ENCODE measurements at places on chromosomes 16 and 17.

- DNase-seq = no peak
Observed at GRCh38 chr17:9271989-9272388, 250.7 kb downstream of the NTN1 start.

- no peak for DNase-seq
Observed at GRCh38 chr16:12778726-12779125, 25.0 kb downstream of the CPPED1 start.

DNA sequence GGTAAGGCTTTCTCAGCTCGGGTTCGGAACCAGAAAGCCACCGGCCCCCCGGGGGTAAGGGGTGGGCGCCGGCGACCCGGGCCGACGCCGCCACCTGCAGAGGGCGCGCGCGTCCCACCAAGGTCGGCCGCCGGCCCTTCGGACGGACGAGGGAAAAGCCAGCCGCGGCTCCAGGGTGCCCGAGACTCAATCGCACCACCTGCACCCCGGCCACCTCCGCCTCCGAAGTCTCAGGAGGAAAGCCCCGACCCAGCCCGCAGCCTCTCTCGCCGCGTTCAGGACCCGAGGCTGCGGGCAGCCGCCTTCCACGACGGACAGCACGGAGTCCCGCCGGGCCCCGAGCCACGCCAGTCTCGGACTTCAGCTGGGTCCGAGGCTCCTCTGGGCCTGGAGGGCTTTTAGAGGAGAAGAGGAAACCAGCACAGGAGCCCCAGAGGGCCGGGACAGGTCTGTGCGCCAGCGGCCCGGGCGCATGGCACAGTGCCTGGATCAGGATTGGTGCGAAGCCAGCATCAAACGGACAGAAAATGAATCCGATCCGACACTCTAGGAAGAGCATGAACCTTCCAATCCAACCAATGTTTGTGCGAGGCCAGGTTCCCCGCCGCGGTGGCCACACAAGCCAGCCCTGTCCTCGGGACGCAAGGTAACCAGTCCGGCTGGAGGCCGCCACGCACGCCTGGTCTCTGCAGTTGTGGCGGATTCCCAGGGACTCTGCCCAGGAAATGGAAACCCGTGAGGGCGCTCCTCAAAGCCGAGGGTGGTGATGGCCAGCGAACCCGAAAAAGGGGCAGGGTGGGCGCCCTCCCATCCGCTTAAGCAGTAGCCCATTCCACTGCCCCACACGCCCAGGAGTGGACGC, 6.7 kb downstream of the CBX8 start:
- no peak for DNase-seq

DNA sequence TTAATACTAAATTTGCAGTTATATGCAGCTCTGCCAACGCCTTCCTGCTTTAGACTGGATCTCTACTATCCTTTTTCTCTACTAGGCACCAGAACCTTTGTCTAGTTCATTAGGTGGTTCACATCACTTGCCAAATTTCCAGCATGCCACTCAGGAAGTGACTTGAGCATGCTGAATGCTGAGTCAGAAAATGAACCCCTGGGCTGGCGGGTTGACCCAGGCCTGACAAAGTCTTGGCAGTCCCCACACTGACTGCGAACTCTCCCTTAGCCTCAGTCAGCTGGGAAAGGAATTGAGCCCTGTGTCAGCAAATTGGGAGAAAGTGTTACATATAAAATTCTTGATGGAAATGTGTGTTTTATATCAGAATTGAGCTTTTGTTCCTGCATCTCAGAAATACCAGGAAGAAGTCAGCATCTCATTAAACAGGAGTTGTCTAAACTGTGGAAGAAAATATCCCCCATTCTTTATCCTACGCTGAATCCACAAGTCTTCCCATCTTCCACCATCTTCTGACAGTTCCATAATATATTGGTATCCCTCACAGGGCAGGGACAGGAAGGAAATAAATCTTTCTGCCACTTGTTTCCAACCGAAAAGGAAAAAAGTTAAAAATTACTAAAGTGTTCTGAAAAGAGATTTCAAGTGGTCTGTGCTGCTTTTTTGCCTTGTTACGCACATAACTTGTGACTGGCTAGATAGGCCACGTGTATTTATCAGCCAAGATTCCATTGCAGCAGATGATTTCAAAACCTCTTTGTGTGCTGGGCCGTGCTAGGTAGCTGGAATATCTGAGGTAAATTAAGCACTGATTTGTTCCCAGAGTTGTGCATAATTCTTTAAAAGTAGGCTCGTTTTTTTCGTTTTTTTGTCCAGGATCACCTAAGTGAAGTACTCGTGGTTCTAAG, 16.7 kb upstream of the SLC12A3 start:
- DNase-seq = peak; percentile 66

- DNase-seq = peak; percentile 25
Observed at GRCh38 chr16:81523387-81524115, 78.9 kb downstream of the CMIP start.

DNA sequence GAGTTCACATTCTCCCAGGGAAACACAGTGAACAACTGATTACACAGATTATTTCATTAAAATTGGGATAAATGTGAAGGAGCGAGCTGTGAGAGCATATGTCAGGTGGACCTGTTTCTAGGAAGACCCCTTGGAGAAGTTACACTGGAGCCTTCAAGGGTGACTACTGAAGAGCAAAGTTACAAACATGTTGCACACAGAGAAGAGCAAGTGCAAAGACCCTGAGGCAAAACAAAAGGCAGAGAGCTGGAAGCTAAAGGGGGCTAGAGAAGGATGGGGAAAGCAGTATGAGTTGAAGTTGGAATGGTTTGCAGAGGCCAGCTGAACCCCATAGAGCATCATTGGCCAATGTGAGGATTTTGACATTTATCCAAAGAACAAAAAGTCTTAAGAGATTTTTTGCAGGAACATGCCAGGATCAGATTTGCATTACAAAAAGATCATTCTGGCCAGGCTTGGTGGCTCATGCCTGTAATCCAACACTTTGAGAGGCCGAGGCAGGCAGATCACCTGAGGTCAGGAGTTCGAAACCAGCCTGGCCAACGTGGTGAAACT, 14.1 kb downstream of the PDZD9 start:
- no peak for DNase-seq

- DNase-seq = peak; percentile 99
Observed at GRCh38 chr17:57948555-57949420, 6.4 kb downstream of the CUEDC1 start.

- DNase-seq = no peak
Observed at GRCh38 chr16:87582216-87582965, 19.9 kb upstream of the JPH3 start.

DNA sequence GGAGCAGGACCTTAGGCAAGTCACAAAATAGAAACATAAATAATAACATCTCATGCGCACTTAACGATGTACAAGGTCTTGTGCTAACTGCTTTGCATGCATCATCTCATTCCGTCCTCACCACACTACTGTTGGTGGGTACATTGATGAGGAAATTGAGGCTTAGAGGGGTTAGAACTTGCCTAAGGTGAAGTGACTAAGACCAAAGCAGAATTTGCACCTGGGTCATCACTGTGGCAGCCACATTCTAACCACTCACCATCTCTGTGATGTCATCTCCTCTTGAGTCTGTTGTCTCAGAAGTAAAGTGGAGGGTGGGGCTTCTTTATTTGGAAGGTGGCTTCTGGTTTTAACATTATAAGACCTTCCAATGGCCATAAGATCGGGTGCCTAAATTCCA, 20.4 kb upstream of the TRIM25 start:
- no peak for DNase-seq

- peak; percentile 39 for DNase-seq
Observed at GRCh38 chr17:42132941-42133340, 10.3 kb downstream of the HSPB9 start.

GRCh38 chr17:15885770-15886169, 59.2 kb upstream of the ADORA2B start:
- no peak for DNase-seq

DNA sequence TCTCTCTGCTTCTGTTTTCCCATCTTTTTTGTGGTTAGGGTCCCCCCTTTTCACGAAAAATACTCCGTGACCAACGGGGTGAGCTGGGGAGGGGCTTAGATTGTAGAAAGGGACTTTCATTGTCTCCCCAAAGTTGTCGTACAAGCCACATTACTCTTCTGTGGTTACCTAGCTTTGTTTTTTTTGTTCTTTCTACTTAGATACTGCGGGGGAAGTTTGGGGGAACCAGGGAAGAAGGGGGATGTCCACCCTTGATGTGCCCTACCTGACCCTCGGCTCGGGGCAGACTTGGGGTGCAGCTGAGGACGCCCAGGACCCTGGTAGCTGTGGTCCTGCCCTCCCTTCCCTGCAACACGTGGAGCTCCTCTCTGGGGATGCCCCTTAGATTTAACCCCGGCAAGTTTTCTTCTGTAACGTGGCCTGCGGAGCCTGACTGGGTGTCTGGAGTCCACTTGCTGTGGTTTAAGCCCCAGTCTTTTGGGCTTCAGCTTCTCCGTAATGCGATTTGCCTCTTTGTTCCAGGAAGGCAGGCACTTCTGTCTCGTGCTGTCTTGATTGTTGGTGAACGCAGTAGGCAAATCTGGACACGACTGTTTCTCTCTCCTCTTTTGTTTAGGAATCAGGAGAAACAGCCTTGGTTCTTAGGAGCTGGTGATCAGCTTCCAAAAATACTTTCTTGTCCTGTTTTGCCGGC, 892 bp downstream of the ABCC1 start:
- no peak for DNase-seq

GRCh38 chr16:27428026-27428785, 26.2 kb downstream of the IL21R start:
- DNase-seq = no peak

DNA sequence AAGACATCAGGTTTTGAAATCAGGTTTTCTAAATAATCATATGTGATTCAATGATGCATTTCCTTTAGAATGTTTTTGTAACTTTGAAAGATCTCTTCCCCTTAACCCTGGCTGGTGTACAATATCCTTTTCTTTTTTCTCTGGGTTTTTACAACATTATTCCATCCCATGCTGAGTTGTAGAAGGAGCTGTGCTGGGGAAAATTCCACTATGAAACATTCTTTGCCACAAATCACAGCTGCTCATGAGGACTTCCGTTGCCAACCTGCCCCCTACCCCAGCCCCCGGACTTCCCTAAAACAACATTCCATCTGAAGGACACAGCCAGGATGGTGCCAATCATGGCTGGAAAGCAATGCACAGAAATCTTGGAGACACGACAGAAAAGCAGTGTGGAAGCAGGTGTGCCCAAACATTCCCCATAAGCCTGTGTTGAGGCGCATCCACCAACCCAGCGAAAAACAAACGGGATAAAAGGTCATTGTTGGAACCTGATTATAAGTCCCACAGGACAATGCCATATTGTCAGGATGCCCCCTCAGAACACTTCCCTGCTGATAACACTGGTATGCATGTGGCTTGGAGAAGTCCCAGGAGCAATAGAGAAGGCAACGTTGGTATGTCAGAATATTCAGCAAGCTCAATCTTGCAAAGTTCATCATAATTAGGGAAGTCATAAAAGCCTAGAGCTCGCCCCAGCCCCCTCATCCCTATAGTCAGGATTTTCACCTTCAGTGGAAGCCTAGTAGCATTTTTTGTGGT, 475.0 kb downstream of the HS3ST3B1 start:
- DNase-seq = no peak

DNA sequence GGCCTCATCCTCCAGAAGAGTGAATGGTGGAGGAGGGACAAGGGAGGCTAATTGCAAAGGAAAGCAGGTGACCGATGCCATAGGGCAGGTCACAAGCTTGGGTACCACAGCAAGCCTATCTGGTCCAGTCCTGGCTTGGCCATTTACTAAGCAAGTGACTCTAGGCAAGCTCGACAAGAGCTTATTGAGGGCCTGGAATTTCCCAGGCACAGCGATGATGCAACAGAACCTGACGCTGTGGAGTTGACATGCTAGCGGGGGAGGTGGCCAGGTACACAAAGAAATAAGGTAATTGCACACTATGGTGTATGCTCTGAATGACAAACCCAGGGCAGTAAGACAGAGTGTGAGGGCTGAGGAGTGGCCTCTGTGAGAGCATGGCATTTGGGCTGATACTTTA, 98.5 kb downstream of the PGS1 start:
- no peak for DNase-seq

DNA sequence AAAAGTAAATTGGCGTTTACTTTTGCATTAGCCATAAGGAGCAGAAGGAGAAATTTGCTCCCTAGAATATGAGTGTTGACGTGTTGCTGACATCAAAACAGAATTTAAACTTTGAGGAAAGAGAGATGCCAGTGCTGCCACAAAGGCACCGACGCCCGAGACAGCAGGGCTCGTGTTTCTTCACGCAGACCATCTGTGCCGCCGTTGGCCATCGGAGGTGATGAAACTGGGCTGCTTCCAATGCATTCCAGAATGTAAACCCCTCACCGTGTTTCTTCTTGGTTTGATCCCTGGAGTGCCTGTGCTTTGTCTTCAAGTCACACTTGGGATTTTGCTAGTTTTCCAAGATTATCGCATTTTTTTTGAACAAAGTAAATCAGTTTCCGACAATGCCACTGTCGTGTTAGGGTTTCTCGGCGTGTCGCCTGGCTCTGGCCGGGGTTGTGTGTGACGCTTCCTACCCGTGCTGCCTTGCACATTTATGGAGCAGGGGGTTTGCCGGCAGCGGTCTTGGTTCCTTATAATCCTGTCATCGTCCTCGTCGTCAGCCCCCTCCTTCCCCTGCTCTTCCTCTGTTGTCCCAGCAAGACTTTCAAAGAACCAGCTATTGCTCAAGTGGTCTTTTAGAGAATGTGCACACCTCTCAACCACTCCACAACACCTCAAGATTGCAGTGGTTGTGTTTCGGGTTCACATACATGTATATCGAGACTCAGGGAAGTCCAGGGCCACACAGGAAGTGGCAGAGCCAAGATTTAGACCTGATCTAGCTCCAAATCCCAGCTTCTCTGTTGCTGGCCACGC, 103.9 kb downstream of the METRNL start:
- no peak for DNase-seq

GRCh38 chr17:17841601-17842025, 4.8 kb upstream of the SREBF1 start:
- DNase-seq = no peak

GRCh38 chr17:42422412-42422957, 571 bp downstream of the CAVIN1 start:
- DNase-seq = no peak

- DNase-seq = no peak
Observed at GRCh38 chr16:67528222-67528869, at the start of gene RIPOR1. TSS of gene RIPOR1 (plus strand) at chr16:67528829. CDS start at chr16:67538447, 9,618 bp downstream.

DNA sequence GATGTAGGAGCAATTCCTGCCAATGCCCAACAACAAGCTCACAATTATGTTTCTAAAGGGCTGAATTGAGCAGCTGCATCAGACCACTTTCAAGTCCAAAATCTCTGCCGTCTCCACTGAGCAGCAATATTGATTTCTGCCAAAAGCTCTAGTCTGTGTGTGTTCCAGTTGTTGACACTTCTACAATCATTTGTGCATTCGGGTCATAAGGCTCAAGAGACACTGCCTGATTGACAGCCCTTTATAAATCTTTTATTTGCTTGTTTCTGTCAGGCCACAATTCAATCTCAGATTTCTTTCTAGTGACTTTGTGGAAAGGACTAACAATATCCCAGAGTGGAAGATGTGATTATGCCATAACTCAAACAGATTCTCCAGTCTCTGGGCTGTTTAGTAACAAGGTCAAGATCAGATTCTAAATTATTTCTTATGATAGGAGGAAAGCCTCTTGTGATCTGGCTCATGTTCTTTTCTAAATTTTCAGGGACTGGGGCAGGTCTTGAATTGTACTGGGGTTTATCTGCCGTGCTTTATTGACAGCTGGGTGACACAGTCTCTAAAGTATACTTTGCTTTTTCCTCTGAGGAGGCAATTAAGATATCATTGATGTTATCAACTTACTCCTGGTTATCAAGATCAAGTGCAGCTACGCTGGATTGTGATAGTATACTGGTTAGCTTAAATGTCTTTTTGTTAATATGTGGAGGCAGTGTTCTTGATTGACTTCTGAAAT, 377.1 kb downstream of the CNTNAP4 start:
- DNase-seq = no peak

Measured in HS-5 (cell line).